Glomerular endothelial cell (primary cell): ENCODE measurements at places on chromosomes 1 and 21. TPM values are rescaled to one million over a fixed set of nuclear protein-coding genes. Genes with fewer than 3 reads are reported as not detected.

The TNFRSF4 gene
- 5.6 and 58.5 TPM in 2 replicates for total RNA-seq

The SLC9C2 gene
- total RNA-seq, result not detected in 2 replicates

The ODF2L gene
- 46.3 and 84.9 TPM in 2 replicates for total RNA-seq

The GPR52 gene
- total RNA-seq, result 2.9 TPM in 1 of 2 replicates, not detected in the other

The CR1 gene
- total RNA-seq, result not detected in 2 replicates

The SYCP1 gene
- total RNA-seq, result not detected in 2 replicates

The HTR1D gene
- 3.4 and 5.8 TPM in 2 replicates for total RNA-seq

The LCE1B gene
- not detected in 2 replicates for total RNA-seq

The HES3 gene
- not detected in 2 replicates for total RNA-seq

The CYP4A22 gene
- total RNA-seq, result not detected in 2 replicates

The INSRR gene
- total RNA-seq, result not detected in 2 replicates

The GPR137B gene
- total RNA-seq, result 17.1 and 23.5 TPM in 2 replicates

The C1QC gene
- total RNA-seq, result not detected in 2 replicates

The GLIS1 gene
- 0.82 and 1.6 TPM in 2 replicates for total RNA-seq

The EDN2 gene
- total RNA-seq, result 0.53 and 0.63 TPM in 2 replicates

The TPTE gene
- not detected in 2 replicates for total RNA-seq

The ARHGEF10L gene
- total RNA-seq, result 16.6 and 20.4 TPM in 2 replicates

The SYT2 gene
- total RNA-seq, result not detected in 2 replicates

The PLA2G5 gene
- 0.70 TPM in 1 of 2 replicates, not detected in the other for total RNA-seq

The HHAT gene
- total RNA-seq, result 5.9 and 9.3 TPM in 2 replicates

The PPM1J gene
- 1.6 and 2.2 TPM in 2 replicates for total RNA-seq

The LRRC53 gene
- not detected in 2 replicates for total RNA-seq

The C1orf53 gene
- 0.34 and 3.1 TPM in 2 replicates for total RNA-seq

The MYOC gene
- 0.29 TPM in 1 of 2 replicates, not detected in the other for total RNA-seq

The FCGR3B gene
- total RNA-seq, result not detected in 2 replicates

The KRTAP12-2 gene
- not detected in 2 replicates for total RNA-seq

The LMX1A gene
- not detected in 2 replicates for total RNA-seq

The FCRL6 gene
- not detected in 2 replicates for total RNA-seq

The VTCN1 gene
- total RNA-seq, result not detected in 2 replicates

The MPL gene
- total RNA-seq, result not detected in 2 replicates

The TMEM79 gene
- 1.9 TPM in 2 replicates for total RNA-seq

The TTC22 gene
- total RNA-seq, result not detected in 2 replicates

The GPR37L1 gene
- total RNA-seq, result 0.06 TPM in 1 of 2 replicates, not detected in the other

The RAB42 gene
- 0.64 and 1.5 TPM in 2 replicates for total RNA-seq

The SPRR2A gene
- total RNA-seq, result not detected in 2 replicates

The KRTAP7-1 gene
- total RNA-seq, result not detected in 2 replicates

The VANGL1 gene
- 14.3 and 18.4 TPM in 2 replicates for total RNA-seq

The KCNE2 gene
- not detected in 2 replicates for total RNA-seq

The PMVK gene
- 8.1 and 11.6 TPM in 2 replicates for total RNA-seq

The PTGFR gene
- 0.35 and 1.5 TPM in 2 replicates for total RNA-seq

The RHBDL2 gene
- total RNA-seq, result 0.12 TPM in 1 of 2 replicates, not detected in the other

The MEGF6 gene
- 30.1 and 57.6 TPM in 2 replicates for total RNA-seq

The SYPL2 gene
- total RNA-seq, result not detected in 2 replicates

The OLIG2 gene
- total RNA-seq, result not detected in 2 replicates

The MOB3C gene
- total RNA-seq, result 5.7 and 15.2 TPM in 2 replicates

The SLFNL1 gene
- 0.05 and 0.18 TPM in 2 replicates for total RNA-seq
